ENCODE measurements at places on chromosomes 12 and 14.
A peak's percentile ranks its signal among the peaks of the same experiment; 100 is the strongest.

GRCh38 chr14:71592361-71592760 is 339.9 kb upstream of the RGS6 start:
- no peaks in the 10 kb centered on the region for H3K4me1 ChIP-seq
- H3K36me3 ChIP-seq = no peaks in the 10 kb centered on the region
- no peak overlapping the region for H3K27ac ChIP-seq
- no peak overlapping the region for H3K4me3 ChIP-seq
- no peaks in the 10 kb centered on the region for H3K27me3 ChIP-seq
- DNase-seq = no peak

GRCh38 chr12:111445726-111446581 is 40.2 kb downstream of the SH2B3 start:
- H3K4me3 ChIP-seq = no peak overlapping the region
- H3K4me1 ChIP-seq = peaks cover 5% of the 10 kb centered on the region
- peak; percentile 40 for DNase-seq
- no peaks in the 10 kb centered on the region for H3K27me3 ChIP-seq
- peak overlapping the region; percentile 10 for H3K27ac ChIP-seq

GRCh38 chr14:85172889-85173477 is 357.0 kb upstream of the FLRT2 start:
- DNase-seq = no peak
- no peaks in the 10 kb centered on the region for H3K36me3 ChIP-seq
- H3K4me1 ChIP-seq = no peaks in the 10 kb centered on the region
- no peak overlapping the region for H3K4me3 ChIP-seq

DNA sequence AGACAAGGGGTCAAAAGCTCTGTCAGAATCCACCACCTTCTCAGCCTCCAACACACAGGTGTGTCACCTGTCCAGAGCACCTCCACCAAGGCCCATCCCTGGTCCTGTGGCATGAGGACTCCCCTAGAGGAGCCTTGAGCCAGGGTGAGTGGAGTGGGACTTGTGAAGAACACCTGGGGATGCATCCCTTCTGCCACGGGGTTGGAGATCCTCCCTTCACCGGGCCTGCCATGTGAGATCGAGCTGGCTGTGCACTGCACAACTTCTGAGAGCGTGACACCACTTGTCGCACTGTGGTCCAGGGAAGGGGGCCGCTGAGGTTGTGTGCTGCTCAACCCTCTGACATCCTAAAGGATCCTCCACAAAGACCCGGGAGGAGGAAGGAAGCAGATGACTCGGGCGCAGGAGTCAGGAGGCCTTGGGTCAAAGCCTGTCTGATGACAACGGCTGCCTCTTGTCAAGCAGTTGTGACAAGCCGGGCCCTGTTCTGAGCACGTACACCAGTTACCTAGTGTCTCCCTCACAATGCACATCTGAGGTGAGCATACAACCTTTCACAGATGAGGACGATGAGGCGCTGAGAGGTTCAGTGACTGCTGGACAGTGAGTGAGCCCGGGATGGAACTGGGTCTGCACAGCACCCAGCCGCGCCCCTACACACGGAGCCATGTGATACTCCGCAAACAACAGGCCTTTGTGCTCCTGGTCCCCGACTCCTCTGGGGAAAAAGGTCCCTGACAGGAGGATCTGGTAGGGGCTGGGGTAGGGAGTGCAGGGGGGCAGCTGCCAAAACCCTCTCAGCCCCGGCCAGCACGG is 35.6 kb downstream of the CHGA start:
- no peaks in the 10 kb centered on the region for H3K27me3 ChIP-seq
- no peak overlapping the region for H3K27ac ChIP-seq
- H3K4me3 ChIP-seq = no peak overlapping the region
- DNase-seq = no peak
- no peaks in the 10 kb centered on the region for H3K36me3 ChIP-seq

DNA sequence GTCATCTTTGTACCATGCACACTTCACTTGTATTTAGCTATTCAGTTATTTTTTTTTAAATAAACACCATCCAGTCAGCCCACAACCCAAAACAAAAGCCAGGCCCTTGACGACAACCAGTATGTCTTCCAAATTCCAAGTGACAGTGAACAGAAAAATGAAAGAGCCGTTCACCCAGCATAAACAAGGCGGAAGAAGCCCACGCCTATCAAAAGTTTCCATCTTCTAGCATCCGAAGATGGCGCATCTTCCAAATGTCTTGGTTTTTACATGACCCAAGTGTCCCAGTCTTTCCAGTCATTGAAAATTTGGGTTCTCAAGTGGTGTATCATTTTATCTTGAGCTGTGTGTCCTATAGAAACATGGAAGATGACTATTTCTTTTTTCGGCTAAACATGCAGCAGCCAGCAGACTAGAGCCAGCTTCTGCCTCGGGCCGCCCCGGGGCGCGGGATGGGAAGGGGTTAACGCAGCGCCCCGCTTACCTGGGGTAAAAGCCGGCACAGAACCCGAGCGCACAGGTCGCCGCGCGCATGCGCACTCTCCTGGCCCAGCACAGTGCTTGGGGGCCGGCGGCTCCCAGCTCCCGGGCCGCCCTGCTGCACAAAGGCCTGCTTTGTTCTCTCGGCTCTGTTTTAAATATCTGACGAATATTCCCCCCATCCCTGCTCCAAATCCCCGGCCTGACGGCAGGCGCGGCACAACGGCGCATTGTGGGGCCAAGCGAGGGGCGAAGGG is 164.8 kb downstream of the ZFP36L1 start:
- no peaks in the 10 kb centered on the region for H3K36me3 ChIP-seq
- peak; percentile 74 for DNase-seq
- H3K27ac ChIP-seq = peak overlapping the region; percentile 89
- peaks cover 5% of the 10 kb centered on the region for H3K4me1 ChIP-seq

GRCh38 chr12:110253176-110253575 is 27.9 kb upstream of the ATP2A2 start:
- no peaks in the 10 kb centered on the region for H3K27me3 ChIP-seq
- H3K4me1 ChIP-seq = peaks cover 14% of the 10 kb centered on the region
- no peak overlapping the region for H3K4me3 ChIP-seq

GRCh38 chr12:117724543-117724942 is 244.2 kb downstream of the KSR2 start:
- no peaks in the 10 kb centered on the region for H3K27me3 ChIP-seq
- no peak overlapping the region for H3K27ac ChIP-seq
- no peak for DNase-seq
- H3K4me3 ChIP-seq = no peak overlapping the region
- no peaks in the 10 kb centered on the region for H3K4me1 ChIP-seq
- no peaks in the 10 kb centered on the region for H3K36me3 ChIP-seq

DNA sequence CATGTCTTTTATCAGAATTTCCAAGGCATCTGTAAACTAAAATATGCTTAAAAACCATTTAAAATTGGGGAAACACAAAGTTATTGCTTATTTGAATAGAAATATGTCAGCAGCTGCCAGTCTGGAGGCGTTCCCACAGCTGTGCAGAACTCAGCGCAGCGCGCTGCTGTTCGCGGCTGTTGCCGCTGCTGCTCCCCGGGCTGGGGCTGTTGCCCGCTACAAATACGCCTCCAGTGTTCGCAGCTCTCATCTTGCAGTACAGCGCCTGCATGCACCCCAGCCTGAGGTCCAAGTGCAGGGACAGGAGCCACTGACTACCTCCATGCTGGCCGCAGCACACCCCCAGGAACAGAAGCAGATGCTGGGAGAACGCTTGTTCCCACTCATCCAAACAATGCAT is 216.2 kb downstream of the SLC16A7 start:
- H3K27me3 ChIP-seq = no peaks in the 10 kb centered on the region
- no peaks in the 10 kb centered on the region for H3K36me3 ChIP-seq
- no peaks in the 10 kb centered on the region for H3K4me1 ChIP-seq
- H3K27ac ChIP-seq = no peak overlapping the region
- DNase-seq = no peak
- H3K4me3 ChIP-seq = no peak overlapping the region

GRCh38 chr14:90388437-90388836 is 8.4 kb upstream of the CALM1 start:
- no peak overlapping the region for H3K4me3 ChIP-seq
- H3K27me3 ChIP-seq = no peaks in the 10 kb centered on the region
- peaks cover 3% of the 10 kb centered on the region for H3K4me1 ChIP-seq
- DNase-seq = no peak
- no peaks in the 10 kb centered on the region for H3K36me3 ChIP-seq

- H3K27ac ChIP-seq = peak overlapping the region; percentile 70
- peaks cover 34% of the 10 kb centered on the region for H3K4me1 ChIP-seq
Observed at GRCh38 chr14:68550338-68550715, 242.5 kb downstream of the ZFP36L1 start.

DNA sequence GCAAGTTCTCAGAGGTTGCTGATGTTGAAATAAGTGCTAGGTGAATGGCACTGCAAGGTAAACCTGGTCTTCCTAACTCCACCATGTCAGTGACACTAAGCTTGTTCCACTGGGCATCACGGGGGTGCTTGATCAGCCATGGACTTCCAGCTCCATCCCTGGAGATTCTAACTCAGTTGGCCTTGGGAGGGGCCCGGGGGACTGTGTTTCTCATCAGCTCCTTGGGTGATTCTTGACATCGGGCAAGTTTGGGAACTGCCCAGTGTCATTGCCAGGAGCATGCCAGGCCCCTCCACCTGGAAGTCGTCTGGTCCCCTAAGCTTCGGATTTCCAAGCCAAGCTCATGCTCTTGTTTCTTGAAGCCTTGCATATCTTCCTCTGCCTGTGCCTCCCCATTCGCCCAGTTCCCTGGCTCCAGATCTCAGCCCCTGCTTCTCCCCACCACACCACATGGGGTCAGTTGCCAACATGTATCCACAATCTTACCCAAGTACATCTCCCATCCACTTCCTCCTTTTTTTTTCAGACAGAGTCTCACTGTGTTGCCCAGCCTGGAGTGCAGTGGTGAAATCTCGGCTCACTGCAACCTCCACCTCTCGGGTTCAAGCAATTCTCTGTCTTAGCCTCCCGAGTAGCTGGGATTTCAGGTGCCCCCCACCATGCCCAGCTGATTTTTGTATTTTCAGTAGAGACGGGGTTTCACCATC is 30.7 kb upstream of the RFLNA start:
- no peaks in the 10 kb centered on the region for H3K4me1 ChIP-seq
- no peaks in the 10 kb centered on the region for H3K36me3 ChIP-seq
- H3K27me3 ChIP-seq = no peaks in the 10 kb centered on the region
- no peak for DNase-seq
- no peak overlapping the region for H3K4me3 ChIP-seq

GRCh38 chr12:101946233-101946611 is 68.8 kb downstream of the DRAM1 start:
- no peak for DNase-seq
- H3K27ac ChIP-seq = peak overlapping the region; percentile 49
- no peaks in the 10 kb centered on the region for H3K36me3 ChIP-seq
- H3K4me1 ChIP-seq = no peaks in the 10 kb centered on the region

DNA sequence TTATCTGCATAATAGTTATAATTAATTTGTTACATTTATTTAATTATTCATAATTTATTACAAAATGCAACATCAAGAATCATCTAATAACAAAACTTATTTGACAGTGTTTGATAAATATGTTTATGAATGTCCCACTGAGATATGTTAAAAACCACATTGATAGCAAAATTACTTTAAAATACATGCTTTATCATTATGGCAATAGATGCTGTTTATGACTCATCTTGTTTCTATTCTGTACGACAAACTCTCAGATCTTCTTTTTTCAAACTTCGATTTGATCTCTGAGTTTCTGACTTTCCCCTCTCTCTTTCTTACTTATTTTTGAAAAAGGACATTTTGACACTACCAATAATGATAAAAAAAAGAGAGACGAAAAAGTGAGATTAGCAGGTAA is 56.8 kb upstream of the LRRK2 start:
- no peak overlapping the region for H3K27ac ChIP-seq
- no peak for DNase-seq
- no peaks in the 10 kb centered on the region for H3K4me1 ChIP-seq
- no peak overlapping the region for H3K4me3 ChIP-seq

DNA sequence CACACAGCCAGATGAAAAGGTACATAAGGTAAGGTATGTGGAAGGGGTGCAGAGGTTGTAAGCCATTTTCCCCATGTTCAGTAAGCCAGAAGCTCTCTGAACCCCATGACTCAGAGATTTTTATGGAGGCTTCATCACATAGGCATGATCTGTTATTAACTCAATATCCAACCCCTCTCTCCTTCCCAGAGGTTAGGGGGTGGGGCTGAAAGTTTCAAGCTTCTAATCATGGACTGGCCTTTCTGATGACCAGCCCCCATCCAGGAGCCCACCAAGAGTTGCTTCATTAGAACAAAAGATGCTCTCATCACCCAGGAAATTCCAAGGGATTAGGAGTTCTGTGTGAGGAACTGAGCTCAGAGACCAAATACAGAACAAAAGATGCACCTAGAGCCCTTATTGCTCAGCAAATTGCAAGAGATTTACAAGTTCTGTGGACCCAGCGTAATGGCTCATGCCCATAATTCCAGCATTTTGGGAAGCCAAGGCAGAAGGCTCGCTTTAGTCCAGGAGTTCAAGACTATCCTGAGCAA is 103.2 kb upstream of the DAAM1 start:
- H3K4me3 ChIP-seq = no peak overlapping the region
- H3K36me3 ChIP-seq = no peaks in the 10 kb centered on the region
- H3K4me1 ChIP-seq = no peaks in the 10 kb centered on the region
- H3K27me3 ChIP-seq = no peaks in the 10 kb centered on the region

GRCh38 chr12:105292705-105293104 is 37.8 kb upstream of the C12orf75 start:
- DNase-seq = no peak
- H3K4me3 ChIP-seq = no peak overlapping the region
- no peaks in the 10 kb centered on the region for H3K4me1 ChIP-seq
- H3K27ac ChIP-seq = no peak overlapping the region
- H3K36me3 ChIP-seq = no peaks in the 10 kb centered on the region

DNA sequence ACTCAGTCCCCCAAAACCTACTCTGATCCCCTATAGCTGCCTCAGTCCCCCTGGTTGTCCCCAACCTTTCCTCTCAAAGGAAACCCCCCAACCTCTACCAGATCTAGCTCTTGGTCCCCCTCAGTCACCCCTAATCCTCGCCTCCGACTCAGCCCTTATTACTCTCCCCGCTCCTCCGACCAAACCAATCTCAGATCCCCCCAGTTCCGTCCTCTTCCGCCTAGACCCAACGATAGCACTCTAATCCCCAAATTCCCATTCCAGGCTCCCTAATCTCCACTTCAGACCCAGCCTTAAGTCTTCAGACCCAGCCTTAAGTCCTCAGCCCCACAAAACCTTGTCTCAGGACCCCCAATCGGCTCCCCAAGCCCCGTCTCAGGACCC is 612 bp downstream of the VPS37B start:
- peaks cover 17% of the 10 kb centered on the region for H3K4me1 ChIP-seq
- H3K27ac ChIP-seq = peak overlapping the region; percentile 93
- DNase-seq = no peak

GRCh38 chr14:22786685-22787084 is 20.2 kb downstream of the OXA1L start:
- H3K27me3 ChIP-seq = no peaks in the 10 kb centered on the region
- no peak overlapping the region for H3K27ac ChIP-seq
